ENCODE measurements at places on chromosomes 1 and 21.
A peak's percentile ranks its signal among the peaks of the same experiment; 100 is the strongest.

- DNase-seq: no peak
Measured at GRCh38 chr21:27024971-27025370, 58.1 kb upstream of the ADAMTS5 start.

- no peak for DNase-seq
Measured at GRCh38 chr1:2126331-2127186, 68.0 kb downstream of the FAAP20 start.

DNA sequence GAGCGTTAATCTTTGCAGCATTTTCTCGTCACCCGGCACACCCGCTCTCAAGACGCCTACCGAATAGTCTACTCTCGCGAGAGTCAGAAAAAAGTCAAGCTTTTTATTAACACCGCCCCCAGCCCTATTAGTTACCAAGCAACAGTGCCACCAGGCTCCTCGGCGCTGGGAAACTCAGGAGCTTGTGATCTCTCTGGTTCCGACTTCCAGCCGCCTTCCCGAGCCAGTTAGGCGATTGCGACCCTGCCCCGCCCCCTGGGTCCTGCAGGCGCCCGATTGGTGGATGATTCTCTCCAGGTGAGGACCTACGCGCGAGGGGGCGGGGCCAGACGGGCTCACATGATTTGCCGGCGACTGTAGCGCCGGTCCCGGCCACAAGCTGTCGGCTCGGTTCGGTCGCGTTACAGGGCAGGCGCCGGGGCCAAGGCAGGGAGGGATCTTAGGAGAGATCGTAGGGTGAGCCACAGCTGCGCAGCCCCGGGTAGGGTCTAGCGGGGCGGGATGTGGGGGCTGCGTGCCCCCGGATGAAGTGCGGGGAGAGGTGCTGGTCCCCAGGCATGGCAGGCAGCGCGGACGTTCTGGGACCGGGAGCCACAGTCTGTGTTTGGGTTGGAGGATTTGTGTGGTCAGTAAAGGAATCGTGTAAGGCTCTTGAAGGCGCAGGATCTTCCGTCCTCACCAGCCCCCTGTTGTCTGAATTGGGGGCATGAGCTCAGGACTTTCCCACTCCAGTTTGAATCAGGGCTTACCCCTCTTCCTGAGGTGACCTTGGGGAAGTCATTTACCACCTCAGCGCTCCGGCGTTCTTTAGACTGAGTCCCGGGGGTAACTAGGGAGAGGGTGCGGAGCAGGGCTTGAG lies at the start of gene PFKFB2:
TSS of gene PFKFB2 (plus strand) at position 365 of the 859 bp plus-strand sequence. CDS start 1,443 bp downstream, outside the sequence.
- peak; percentile 93 for DNase-seq

- DNase-seq: no peak
Measured at GRCh38 chr1:154840269-154841176, 29.6 kb downstream of the KCNN3 start.

DNA sequence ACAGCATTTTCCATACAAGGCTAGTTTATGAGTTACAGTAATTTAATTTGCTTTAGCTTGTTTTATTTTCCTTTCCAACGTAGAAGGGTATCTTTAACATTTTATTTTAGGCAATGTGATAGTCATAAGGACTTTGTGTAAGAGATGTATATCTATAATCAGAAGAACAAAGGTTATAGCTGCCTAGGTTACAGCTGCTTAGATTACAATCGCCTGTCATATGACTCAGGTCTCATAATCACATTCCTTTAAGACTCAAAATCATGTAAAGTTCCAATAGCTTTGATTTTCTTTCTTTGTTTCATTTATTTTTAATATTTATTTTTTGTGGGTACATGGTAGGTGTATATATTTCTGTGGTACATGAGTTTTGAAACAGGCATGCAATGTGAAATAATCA lies 37.8 kb upstream of the COP1 start:
- no peak for DNase-seq

DNA sequence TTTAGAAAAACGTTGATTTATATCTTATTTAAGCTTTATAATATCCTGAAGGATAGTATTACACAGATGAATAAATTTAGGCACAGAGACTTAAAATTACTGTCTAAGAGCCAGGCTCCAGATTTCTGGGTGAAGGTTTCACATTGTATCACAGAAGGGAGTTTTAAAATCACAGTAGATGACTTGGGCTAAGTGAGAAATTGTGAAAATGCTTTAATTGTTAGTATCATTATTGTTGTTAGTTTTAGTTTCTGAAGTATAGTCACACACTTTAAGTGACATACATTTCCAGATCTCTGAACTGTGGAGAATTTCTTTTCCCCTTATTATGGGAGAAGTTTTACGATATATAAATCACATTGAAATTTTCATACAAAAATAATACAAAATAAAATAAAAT lies 83.5 kb downstream of the NDUFS5 start:
- no peak for DNase-seq

Measured in SK-N-SH (cell line).